Fibroblast of skin of scalp (primary cell): ENCODE measurements at places on chromosomes 2 and 18.

GRCh38 chr18:33612632-33613031, 34.6 kb downstream of the ASXL3 start:
- no peak for DNase-seq

DNA sequence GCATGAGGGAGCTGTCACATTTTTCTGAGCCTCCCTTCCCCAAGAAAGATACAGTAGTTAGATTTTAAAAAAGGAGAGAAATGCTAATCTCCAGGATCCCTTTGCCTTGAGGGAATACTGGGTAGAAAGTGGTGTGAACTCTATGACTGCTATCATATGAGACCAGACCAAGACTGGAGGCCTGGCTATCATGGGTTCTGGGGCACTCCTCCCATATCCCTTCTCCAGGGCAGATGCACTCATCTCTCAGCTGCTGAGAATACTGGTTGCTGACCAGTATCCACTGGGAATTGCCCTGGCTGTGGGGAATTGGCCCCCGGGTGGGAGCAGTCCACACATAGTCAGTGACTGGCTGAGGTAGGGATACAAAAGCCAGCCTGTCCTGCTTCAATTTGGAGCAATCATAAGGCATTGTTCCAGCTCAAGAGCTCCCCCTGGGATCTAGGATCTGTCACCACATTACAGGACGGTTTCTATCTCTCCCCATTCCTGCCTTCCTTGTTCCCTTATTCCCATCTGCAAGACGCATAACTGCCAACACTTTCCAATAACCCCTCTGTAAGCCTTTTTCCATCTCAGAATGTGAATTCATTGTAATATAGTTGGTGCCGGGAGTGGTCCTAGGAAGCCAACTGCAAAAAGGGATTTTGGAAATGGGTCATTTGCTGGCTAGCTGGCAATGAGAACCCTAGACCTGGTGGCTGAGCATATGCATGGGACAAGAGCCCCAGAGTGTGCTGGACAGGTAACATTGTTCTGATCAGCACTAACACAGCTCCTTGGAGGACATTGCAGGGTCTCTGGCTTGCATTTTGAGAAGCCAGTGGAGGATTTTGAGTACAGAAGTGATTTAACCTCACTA, 35.4 kb upstream of the REEP1 start:
- DNase-seq = peak; percentile 45

- DNase-seq = no peak
These were observed 8.8 kb upstream of the NAB1 start for GRCh38 chr2:190640117-190640516.

DNA sequence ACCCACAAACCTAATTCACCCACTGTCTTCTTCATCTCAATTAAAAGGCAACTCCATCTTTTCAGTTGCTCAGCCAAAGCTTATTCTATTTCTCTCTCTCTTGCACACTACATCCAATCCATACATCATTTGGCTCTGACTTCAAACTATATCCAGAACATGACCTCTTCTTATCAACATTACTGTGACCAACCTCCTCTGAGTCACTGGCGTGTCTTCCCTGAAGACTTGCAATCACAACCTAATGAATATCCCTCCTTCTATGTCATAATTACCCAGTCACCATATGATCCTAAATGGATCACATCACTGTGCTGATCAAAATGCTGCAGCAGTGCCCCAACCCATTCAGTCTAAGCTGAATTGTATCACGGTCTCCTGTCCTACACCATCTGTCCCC, 22.6 kb upstream of the SULT1C3 start:
- no peak for DNase-seq

DNA sequence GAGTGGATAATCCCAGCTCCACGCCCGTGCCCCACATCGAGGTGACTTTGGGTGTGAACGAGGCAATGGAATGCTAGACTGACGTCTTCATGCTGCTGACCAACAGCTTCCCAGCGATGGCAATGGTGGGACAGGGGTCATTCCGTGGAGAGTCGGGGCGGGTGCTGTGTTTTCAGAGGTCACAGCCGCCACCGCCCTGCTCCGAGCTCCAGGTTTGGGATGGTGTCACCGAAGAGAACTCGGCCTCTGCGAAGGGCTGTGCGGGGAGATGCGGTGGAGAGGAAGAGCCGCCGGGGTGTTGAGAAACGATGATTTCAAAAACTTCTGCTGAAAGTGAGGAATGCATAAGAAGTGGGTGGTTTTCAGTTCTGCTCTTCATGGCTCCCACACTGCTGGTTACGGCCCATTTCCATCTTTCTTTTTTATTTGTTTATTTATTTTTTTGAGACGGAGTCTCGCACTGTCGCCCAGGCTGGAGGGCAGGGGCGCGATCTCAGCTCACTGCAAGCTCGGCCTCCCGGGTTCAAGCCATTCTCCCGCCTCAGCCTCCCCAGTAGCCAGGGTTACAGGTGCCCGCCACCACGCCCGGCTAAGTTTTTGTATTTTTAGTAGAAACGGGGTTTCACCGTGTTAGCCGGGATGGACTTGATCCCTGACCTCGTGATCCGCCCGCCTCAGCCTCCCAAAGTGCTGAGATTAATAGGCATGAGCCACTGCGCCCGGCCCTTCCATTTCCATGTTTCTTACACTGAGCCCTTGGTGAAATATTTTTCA, 142.6 kb downstream of the RTP5 start:
- DNase-seq = no peak

DNA sequence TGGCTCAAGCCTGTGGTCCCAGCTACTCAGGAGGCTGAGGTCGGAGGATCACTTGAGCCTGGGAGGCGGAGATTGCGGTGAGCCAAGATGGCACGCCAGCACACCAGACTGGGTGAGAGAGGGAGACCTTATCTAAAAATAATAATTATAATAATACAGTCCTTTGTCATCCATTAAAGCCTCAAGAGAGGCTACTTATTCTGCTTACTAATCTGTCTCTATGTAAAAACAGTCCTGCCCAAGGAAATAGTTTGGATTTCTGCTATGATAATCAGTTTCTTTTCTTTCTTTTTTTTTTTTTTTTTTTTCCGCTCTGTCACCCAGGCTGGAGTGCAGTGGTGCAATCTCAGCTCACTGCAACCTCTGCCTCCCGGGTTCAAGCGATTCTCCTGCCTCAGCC, 228.3 kb downstream of the C1D start:
- no peak for DNase-seq
